ENCODE measurements at places on chromosomes 13 and 19.

- no peak for ATAC-seq
Observed at GRCh38 chr13:91249861-91250260, 97.6 kb upstream of the MIR17HG start.

DNA sequence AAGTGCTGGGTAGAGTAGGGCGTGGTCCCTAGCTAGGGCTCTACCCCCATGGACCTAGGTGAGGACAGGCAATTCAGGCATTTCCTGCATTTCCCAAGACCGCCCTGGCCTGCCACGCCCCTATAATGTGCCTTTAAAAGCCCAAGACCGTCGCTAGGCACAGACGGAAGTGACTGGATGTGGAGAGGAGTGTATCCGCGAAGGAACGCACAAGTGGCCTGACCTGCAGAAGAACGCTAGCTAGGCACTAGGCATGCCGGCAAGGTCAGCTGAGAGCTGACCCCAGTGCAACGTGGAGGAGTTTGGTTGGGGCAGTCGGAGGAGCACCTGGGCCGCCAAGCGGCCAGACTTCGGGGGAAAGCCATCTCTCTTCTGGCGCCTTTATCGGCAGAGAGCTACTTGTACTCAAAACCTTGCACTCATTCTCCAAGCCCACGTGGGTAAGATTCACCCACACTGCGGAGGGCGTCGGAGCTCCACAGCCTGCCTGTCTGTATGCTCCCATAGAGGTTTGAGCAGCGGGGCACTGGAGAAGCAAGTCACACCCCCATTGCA lies 370.0 kb downstream of the FGF9 start:
- no peak for ATAC-seq

GRCh38 chr13:22836475-22836874 lies 344.3 kb upstream of the SGCG start:
- ATAC-seq: no peak

DNA sequence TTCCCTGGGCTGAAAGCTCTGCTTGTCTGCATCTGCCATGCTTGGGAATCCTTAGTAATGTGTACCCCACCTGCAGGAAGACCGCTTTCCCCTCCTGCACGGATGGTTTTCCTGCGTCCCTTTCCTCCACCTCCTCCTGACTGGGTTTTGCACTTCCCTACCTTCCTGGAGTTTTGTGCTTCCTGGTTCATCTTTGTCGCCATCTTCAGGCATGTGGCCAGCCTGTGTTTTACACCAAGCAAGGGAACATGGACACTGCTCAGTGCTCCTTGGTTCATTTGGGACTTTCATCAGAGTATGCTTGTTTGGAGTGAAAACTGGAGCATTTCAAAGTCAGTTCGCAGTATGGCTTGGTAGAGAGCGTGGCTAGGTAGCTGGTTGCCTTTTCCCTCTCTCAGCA lies 30.7 kb downstream of the ERICH6B start:
- no peak for ATAC-seq

DNA sequence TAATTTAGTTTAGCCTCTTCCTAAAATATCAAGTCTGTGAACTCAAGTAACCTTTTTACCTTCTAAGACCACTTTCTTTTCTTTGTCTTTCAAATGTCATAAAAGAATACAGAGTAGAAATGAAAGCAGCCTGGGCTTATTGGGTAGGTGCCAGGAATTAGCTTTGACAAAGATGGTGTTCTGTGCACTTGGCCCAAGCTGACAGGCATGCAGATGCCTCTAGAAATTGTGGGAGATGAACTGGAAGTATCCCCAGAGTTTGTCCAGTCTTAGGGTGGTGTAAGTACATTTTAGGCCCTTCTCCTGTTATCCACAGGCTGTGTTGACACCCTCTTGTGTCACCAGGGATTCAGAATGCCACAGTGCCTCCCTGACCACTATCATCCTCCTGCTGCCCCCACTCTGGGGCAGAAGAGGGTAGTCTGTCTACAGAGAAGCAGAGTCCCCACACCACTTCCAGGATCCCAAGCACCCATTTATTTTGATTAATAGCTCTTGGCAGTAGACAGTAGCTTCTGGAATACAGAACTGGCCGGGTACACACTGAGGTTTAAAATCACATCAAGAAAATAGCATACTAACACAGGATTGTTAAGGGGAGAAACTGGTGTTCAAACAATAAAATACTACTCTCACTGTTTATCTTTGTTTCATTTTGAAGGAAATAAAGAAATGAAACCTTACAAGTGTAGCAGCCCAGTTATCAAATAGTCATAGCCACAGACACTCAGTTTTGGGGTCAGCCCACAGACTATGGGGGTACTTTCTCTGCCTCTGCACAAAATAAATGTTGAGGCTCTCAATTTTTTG lies 343.2 kb downstream of the KCNRG start:
- ATAC-seq: peak; percentile 14

GRCh38 chr19:3612901-3613741 lies 6.4 kb upstream of the TBXA2R start:
- peak; percentile 16 for ATAC-seq

DNA sequence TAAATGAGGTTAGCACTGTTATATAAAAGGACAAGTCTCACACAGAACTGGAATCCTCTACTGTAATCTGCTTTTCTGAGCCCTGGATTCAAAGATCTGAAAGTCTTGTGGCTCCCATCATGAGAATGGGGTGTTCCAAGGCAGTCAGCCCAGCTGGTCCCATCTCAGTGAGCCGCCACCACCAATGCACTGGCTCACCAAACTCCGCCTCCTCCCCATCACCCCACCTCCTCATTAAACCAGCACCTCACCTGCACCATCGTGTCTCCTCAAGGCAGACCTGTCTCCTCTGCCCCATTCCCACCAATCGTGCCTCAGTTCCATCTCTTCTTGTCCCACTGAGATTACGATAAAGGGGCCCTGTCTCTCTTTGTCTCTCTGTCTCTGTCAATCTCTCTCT lies 166.7 kb downstream of the USP12 start:
- no peak for ATAC-seq

GRCh38 chr13:91017669-91018053 lies 329.8 kb upstream of the MIR17HG start:
- no peak for ATAC-seq

DNA sequence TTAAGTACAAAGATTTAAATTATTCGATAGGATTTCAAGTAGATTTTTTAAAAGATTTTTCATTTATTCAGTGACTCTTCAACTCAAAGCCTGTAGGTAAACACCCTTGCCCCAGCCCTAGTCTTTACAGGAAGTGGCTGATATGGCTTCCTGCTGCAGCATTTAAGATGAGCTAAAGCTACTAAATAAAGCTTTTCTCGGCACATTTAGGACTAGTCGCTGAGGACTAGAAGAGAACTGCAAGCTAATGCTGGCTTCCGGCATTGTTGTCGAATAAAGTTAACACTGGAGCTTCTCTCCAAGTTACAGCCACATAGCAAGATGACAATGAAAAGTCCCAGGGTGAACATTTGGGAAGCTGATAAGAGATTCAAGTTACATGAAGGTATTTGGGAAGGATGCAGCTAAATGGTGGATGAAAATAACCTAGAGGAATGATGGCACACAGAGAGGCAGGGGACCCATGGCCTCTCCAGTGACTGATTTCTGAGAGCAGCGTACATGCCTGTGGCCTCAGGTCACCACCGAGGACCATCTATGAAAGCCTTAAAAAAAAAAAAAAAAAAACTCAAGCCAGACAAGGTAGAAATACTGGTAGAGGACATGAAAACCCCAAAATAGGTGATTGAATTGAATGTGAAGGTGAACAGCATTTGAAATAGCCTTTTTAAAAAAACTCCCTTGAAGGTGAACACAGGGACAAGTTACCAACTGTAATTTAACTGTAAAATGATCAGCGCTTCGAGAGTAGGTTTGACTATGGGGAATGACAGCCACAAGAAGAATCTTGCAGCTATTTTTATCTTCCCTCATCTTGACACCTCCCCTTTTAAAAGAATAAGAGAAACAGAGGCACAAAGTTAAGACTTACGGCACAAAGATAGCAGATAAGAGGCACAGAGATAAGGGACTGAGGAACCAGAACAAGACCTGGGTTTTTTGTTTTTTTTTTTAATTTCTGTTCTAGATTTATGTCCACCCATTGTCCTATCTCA lies 155.4 kb downstream of the DCT start:
- ATAC-seq: no peak

- ATAC-seq: no peak
Observed at GRCh38 chr19:6429419-6430221, 3.9 kb downstream of the SLC25A41 start.

GRCh38 chr13:47687577-47687976 lies 313.5 kb downstream of the SUCLA2 start:
- no peak for ATAC-seq

DNA sequence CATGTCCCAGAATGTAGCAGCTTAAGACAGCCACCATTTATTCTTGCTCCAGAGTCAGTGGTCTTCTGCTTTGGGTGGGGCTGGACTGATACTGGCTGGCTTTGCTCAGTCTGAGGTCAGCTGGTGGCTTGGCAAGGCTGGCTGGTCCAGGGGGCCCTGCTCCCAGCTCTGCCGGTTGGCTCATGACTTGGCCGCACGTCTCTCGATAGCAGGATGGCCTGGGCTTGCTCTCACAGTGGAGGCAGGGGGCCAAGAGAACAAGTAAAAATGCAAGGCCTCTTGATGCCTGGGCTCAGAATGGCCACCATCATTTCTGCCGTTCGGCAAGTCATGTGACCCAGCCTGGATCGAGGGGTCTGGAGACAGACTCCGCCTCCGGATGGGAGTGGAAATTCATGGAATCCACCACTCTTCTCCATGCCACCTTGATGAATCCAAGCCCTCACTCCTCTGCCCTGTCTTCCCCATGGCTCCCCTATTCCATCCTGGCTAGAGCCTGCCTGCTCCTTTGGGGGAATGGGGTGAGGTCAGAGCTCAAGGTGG lies 13.1 kb downstream of the ACTMAP start:
- ATAC-seq: no peak
